CD8-positive, alpha-beta T cell (primary cell): ENCODE measurements at places on chromosomes 5 and 9.

- DNase-seq: no peak
Observed at GRCh38 chr5:163658702-163659567, 153.5 kb downstream of the MAT2B start.

GRCh38 chr5:24621792-24622191, 23.0 kb downstream of the CDH10 start:
- DNase-seq: no peak

DNA sequence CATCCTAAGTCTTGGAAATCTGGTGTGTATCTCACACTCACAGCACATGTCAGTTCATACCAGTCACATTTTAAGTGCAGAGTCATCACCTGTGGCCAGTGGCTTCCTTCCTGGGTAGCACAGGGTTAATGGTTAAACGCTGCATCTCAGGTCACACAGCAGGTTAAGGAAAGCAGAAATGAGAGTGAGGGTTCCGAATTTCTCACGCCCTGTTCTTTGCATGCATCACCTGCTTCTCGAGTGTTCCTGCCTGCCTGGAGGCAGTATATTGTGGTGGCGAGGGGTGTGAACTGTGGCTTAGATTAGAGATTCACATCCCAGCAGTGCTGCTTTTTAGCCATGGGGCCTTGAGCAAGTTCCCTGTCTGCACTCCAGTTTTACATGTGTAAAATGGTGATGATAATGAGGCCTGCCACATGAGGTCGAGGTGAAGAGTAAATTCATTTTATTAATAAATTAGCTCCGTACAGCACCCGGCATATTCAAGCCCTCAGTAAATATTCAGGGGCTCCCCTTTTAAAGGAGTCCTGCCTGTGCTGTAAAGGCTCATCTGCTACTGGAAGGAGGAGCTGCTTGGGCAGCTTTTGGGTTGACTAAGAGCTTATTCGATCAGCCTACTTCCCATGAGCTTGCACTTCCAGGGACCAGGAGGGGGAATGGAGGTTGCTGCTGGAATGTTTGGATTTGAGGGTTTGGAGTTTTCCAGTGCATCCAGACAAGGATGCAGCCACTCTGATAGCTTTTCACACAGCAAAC, 61.1 kb upstream of the SAP30L start:
- DNase-seq: peak; percentile 37

GRCh38 chr5:87899721-87900131, 368.9 kb downstream of the TMEM161B start:
- DNase-seq: no peak

DNA sequence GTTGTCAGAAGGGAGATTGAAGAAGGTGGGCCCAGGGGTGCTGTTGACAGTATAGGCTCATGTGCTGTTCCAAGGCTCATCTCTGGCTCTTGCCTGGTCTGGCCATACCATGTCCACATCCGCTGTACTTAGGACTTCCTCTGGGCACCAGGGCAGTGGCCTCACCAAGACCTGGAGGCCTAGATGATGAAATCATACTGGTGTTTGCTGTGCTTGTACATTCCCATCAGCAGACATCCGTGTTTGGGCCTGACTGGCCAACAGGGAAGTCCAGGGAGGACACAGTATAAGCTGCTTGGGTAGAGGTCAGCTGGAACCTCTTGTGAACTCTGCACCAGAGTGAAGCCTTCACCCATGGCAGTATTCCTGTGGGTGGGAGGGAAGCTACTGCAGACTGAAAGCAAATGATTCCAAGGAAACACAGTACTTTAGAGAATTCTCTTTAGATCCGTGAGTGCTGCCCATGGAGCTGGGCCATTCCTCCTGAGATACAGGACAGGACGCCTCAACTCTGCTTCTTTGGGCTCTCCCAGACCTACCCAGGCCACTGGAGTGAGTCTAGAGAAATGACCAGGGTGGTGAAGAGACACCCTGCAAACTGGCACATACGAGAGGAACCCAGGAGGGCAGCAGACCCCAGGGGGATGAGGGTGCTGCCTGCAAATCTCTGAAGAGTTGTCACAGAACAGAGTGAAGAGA, 22.5 kb downstream of the POLR1E start:
- DNase-seq: no peak

- DNase-seq: no peak
Observed at GRCh38 chr5:5588386-5588785, 165.9 kb downstream of the ICE1 start.

- DNase-seq: no peak
Observed at GRCh38 chr5:113546703-113547183, 33.2 kb downstream of the YTHDC2 start.

DNA sequence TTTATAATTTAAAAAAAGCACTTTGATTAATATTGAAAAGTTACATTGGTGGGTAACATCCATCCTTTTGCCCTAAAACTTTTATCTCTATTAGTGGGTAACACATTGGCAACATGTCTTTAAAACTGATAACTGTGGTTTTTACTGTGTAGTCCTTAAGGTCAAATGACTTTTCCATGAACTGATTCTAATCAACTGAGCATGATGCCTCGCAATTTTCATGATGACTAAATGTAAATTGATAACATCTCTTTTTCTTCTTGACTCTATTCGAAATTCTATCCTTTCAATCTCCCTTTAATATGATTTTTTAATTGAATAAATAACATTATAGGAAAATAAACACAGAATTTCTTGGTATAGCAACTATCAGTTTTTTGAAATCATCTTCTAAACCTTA, 6.3 kb upstream of the IL5 start:
- DNase-seq: no peak

DNA sequence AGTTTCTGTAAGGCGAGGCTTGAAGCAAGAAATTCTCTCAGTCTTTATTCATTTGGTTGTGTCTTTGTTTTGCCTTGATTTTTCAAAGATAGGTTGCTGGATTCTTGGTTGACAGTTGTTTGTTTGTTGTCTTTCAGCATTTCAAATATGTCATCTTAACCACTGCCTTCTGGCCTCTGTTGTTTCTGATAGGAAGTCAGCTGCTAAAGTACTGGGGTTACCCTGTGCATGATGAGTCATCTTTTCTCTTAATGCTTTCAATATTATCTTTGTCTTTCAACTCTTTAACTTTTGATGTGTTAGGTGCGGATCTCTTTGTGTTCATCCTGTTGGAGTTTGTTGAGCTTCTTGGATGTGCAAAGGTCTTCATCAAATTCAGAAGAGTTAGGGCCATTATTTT, 1571.3 kb downstream of the MAT2B start:
- DNase-seq: no peak

DNA sequence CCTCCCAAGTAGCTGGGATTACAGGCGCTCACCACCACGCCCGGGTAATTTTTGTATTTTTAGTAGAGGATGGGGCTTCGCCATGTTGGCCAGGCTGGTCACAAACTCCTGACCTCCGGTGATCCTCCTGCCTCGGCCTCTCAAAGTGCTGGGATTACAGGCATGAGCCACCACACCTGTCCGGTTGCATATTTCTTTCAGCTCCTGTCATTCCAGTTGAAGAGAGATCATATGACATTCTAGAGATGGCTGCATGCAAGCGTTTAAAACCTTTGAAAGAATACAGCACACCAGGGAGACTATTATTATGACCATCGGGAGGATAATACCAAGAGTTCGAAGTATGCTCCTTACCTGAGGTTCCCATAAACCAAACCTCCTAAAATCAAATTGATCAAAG, 9.6 kb upstream of the NIM1K start:
- no peak for DNase-seq
